ENCODE measurements at places on chromosomes 13 and 19. TPM values are rescaled to one million over a fixed set of nuclear protein-coding genes. Genes with fewer than 3 reads are reported as not detected.
A peak's percentile ranks its signal among the peaks of the same experiment; 100 is the strongest.

ZNF253 gene
- 11.2 TPM for total RNA-seq

PRRG2 gene
- 15.7 TPM for total RNA-seq

KIR3DL2 gene
- not detected for total RNA-seq

ZNF468 gene
- total RNA-seq, result 18.6 TPM

IGSF23 gene
- total RNA-seq, result not detected

DNA sequence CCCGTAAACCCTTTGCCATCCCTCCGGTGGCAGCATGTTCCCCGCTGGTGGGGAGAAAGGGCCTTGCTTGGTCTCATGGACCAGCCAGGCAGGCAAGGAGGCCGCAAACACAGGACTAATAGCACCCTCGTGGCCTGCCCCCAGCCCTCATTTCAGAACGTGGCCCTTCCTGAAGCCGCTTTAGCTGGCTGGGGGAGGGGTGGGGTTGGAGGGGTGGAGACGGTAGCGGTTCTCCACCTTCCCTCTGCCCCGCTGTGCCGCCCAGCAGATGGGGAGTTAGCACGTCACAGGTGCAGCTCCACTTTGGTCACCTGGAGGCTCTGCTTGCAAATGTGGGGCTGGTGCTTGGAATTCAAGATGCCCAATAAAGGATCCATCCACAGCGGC is 59.3 kb upstream of the URI1 start:
- H3K27me3 ChIP-seq, result no peaks in the 10 kb centered on the region
- no peak for DNase-seq
- no peak overlapping the region for H3K27ac ChIP-seq
- H3K36me3 ChIP-seq, result no peaks in the 10 kb centered on the region

- peak overlapping the region; percentile 91 for H3K27ac ChIP-seq
- peak overlapping the region; percentile 58 for H3K4me3 ChIP-seq
- peaks cover 5% of the 10 kb centered on the region for H3K4me1 ChIP-seq
- no peaks in the 10 kb centered on the region for H3K36me3 ChIP-seq
- no peaks in the 10 kb centered on the region for H3K27me3 ChIP-seq
Observed at GRCh38 chr19:13849991-13850909, 26.7 kb upstream of the NANOS3 start.

DNA sequence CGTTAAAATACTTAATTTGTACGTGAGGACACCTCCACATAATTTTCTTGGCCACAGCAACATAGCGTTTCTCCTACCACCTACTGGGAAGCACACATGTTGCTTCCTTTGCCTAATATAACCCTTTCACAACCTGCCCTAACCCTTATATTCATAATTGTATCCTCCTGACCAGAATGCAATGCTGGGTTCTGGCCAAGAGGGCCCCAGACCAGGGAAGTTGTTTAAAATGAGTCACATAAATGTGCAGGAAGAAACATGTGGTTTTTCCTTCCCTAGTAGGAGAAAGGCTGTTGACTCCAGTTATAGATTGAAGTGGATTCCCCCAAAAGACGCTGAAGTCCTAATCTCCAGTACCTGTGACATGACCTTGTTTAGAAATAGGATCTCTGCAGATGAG is 187.3 kb downstream of the NUFIP1 start:
- no peaks in the 10 kb centered on the region for H3K27me3 ChIP-seq
- no peak overlapping the region for H3K27ac ChIP-seq
- H3K4me3 ChIP-seq, result no peak overlapping the region

DNA sequence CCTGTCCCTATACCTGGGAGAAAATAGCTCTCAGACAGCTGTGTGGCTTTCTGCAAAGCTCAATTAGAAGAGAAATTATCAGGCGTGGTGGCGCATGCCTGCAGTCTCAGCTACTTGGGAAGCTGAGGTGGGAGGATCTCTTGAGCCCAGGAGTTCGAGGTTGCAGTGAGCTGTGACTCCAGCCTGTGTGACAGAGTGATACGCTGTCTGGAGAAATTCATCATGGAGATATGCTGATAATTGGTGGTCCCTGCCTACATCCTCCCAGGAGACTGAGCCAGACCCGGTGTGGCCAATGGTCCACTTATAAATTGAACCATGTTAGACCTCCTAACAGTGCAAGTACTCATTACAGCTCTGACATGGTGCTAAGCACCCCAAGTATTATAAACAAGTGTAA is 58.7 kb upstream of the ZNF599 start:
- H3K36me3 ChIP-seq, result no peaks in the 10 kb centered on the region
- DNase-seq, result no peak
- H3K27me3 ChIP-seq, result no peaks in the 10 kb centered on the region
- no peak overlapping the region for H3K27ac ChIP-seq

GRCh38 chr13:59229861-59230260 is 933.9 kb downstream of the DIAPH3 start:
- no peaks in the 10 kb centered on the region for H3K36me3 ChIP-seq
- H3K27me3 ChIP-seq, result no peaks in the 10 kb centered on the region
- no peak overlapping the region for H3K27ac ChIP-seq
- H3K4me1 ChIP-seq, result no peaks in the 10 kb centered on the region
- DNase-seq, result no peak

- H3K27me3 ChIP-seq, result no peaks in the 10 kb centered on the region
- H3K4me1 ChIP-seq, result no peaks in the 10 kb centered on the region
- H3K4me3 ChIP-seq, result no peak overlapping the region
- no peaks in the 10 kb centered on the region for H3K36me3 ChIP-seq
- no peak overlapping the region for H3K27ac ChIP-seq
- no peak for DNase-seq
Observed at GRCh38 chr13:58080806-58081205, 449.3 kb downstream of the PCDH17 start.

DNA sequence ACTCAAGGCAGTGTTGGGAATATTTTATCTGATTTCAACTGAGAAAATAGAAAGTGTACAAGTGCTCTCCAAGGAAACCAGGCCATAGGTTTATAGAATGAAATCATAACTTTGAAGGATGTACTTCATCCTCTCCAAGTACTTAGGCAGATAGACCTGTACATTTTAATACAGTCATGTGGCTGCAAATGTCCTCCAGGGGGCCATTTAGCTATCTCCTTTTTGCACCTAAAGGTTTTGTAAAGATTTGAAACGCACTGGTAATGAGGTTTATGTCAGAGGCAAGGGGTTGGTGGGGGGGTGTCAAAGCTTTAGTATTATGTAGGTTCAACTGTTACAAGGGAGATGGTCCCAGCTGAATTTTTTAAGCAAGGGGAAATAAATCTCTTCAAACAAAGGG is 364.4 kb downstream of the DCT start:
- no peaks in the 10 kb centered on the region for H3K27me3 ChIP-seq
- H3K36me3 ChIP-seq, result no peaks in the 10 kb centered on the region
- no peak overlapping the region for H3K27ac ChIP-seq
- no peak overlapping the region for H3K4me3 ChIP-seq
- no peak for DNase-seq
- H3K4me1 ChIP-seq, result no peaks in the 10 kb centered on the region

- no peaks in the 10 kb centered on the region for H3K36me3 ChIP-seq
- DNase-seq, result no peak
- no peak overlapping the region for H3K27ac ChIP-seq
Observed at GRCh38 chr19:8566855-8567254, 10.4 kb downstream of the MYO1F start.

DNA sequence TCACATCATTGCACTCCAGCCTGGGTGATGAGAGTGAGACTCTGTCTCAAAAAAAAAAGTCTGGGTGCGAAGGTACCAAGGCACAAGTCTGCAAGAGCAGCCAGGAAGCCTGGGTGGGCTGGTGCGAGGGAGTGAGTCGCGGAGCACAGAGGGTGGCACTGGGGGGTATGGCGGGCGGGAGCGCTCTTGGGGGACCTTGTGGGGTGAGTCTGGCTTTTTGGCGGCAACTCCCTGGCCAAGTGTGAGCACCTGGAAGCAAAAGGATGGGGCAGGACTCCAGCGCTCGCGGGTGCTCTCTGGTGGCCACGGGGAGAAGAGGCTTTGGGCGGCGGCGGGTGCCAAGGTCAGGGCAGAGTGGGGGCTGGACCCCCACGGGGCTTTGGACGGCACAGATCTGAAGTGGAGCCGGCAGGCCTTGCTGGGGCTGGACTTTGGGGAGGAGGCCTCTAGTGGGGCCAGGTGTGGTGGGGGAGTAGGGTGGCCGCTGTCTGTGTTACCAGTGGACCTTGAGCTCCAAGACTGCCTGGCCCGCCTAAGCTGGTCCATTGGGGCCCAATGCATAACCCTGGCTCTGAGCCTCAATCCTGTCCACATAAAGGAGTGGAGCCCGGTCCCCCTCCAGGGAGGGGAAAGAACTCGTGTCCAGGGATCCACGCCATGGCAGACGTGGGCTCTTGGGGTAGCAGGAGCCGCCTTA is 1.6 kb downstream of the P2RY11 start:
- peak; percentile 76 for DNase-seq
- peak overlapping the region; percentile 52 for H3K27ac ChIP-seq
- no peaks in the 10 kb centered on the region for H3K36me3 ChIP-seq
- H3K4me3 ChIP-seq, result peak overlapping the region; percentile 24

DNA sequence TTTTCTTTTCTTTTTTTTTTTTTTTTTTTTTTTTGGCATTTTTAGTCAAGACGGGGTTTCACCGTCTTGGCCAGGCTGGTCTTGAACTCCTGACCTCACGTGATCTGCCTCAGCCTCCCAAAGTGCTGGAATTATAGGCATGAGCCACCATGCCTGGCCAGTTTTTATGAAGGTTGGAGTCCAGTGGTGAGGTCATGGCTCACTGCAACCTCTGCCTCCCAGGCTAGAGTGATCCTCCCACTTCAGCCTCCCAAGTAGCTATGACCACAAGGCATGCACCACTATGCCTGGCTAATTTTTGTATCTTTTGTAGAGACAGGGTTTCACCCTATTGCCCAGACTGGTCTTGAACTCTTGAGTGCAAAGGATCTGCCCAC is 4.2 kb downstream of the SNRPA start:
- no peaks in the 10 kb centered on the region for H3K27me3 ChIP-seq
- no peak for DNase-seq
- H3K27ac ChIP-seq, result no peak overlapping the region
- H3K4me1 ChIP-seq, result no peaks in the 10 kb centered on the region
- H3K36me3 ChIP-seq, result no peaks in the 10 kb centered on the region
